IPS DF 19.7 (cell line): ENCODE measurements at places on chromosomes 2 and 18.

GRCh38 chr2:27191070-27191829 is 20.6 kb upstream of the ATRAID start:
- DNase-seq, result no peak

GRCh38 chr2:191789796-191790195 is 57.1 kb downstream of the CAVIN2 start:
- DNase-seq, result no peak

DNA sequence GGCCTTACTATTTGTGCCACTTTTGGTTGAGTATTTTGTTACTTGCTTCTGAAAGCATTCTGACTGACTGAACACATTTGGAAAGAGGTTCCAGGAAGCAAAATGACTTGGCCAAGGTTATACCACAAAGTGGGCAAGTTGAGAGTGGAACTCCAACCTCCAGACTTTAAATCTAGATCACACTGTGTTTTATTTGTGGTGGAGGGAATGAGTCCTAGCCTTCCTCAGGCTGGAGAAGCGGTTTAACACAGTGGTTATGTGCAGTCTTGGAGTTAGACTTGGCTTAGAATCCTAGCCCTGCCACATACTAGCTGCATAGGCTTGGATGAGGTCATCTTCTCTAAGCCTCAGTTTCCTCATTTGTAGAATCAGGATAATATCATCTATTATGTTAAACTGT is 33.4 kb downstream of the PLEKHM3 start:
- no peak for DNase-seq

GRCh38 chr2:105647731-105648130 is 97.0 kb upstream of the NCK2 start:
- no peak for DNase-seq

- DNase-seq, result no peak
Measured at GRCh38 chr2:134479696-134480330, 225.9 kb downstream of the MGAT5 start.

DNA sequence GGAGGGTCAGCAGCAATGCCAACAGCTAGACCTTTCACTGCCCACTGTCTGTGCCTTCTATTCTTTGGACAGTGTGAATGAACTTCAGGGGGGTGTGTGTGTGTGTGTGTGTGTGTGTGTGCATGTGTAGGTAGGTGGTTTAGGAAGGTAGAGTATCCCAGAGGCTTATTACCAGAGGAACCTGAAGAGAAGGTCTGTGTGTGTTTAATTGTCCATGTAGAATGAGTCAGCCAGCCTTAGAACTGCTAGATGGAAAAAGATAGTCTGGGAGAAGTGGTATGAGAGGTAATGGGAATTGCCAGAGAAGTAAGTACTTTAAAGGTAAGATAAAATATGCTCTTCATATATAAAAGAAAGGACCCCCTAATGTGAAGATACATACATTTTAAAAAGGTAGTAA is 522.2 kb downstream of the PIK3C3 start:
- DNase-seq, result no peak

DNA sequence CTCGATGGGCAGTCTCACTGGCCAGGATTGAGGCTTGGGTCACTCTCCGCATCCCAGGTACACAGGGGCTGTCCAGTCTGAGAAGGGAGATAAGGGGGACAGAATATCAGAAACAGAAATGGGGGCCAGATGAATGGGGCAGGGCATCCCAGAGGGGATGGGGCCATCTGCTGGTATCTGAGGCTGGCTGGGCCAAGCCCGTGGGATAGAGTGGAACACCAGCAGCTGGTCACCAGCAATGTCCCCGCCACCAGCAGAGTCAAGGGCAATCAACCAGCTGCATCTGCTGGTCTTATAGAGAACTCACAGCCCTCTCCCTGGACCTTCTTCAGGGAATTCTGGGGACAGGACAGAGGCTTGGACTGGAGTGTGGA is 128.8 kb upstream of the HAAO start:
- DNase-seq, result no peak

- DNase-seq, result no peak
Measured at GRCh38 chr2:207565736-207566500, 36.2 kb downstream of the CREB1 start.

GRCh38 chr2:49845021-49845420 is 690.7 kb upstream of the FSHR start:
- no peak for DNase-seq

DNA sequence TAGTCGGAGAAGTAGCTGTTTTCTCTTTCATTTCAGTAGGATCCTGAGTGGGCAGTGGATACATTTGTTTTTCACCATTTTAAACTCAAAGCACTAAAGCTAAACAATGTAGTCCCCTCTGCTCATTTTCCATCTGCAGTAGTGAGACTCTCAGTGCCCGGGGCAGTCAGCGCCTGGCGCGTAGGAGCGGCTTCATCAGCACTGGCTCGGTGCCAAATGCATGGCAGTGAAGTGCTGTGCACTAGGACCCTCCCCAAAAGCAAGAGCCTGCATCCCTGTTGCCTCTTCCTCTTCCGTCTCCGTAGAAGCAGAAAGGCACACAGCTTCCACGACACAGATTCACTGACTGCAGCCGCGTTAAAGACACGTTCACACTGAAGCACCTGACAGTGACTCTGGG is 19.0 kb upstream of the ESPNL start:
- no peak for DNase-seq

DNA sequence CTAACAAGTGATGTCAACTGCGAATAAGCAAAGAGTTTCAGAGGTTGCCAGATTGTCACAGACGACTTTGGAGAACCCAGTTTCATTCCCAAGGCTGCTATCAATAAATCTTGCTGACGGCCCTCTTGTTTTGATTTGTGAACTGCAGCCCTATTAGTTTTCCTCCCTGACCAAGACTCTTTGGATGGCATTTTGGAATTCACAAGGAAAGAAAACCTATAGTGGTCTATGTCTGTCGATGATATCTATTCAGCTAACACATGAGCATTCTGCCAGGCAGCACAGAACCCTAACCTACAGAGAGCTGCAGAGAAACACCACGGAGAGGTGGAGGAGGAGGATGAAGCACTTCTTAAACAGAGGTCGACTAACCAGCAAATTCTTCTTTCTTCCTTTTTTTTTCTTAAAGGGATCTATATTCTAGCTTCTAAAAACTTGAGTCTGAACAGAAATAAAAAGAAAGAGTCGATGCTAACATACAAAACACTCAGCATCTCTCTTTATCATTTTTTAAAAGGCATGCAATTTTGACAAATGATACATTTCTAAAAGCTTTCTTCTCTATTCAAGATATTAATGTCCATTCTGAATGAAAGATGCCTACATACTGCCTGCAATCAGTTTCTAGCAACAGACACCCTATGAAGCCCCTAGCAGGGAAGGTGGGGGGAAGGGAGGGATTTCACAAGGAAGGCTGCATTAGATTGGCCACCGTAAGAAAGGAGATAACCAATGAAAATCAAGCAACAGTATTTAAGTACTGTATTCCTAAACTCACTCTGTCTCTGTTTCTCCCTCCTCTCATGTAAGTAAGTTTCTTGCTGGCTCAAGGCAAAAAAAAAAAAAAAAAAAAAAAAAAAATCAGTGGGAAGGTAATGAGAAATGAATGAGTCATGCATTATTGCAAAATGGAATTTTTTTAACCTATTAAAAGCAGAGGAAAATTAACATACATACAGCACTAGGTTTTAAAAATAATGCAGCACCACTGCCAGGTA is 83.0 kb upstream of the CHRNA1 start:
- peak; percentile 64 for DNase-seq

- DNase-seq, result no peak
Measured at GRCh38 chr2:55001716-55002115, 48.5 kb downstream of the RTN4 start.

- no peak for DNase-seq
Measured at GRCh38 chr2:196413821-196414274, 225.7 kb upstream of the CCDC150 start.

DNA sequence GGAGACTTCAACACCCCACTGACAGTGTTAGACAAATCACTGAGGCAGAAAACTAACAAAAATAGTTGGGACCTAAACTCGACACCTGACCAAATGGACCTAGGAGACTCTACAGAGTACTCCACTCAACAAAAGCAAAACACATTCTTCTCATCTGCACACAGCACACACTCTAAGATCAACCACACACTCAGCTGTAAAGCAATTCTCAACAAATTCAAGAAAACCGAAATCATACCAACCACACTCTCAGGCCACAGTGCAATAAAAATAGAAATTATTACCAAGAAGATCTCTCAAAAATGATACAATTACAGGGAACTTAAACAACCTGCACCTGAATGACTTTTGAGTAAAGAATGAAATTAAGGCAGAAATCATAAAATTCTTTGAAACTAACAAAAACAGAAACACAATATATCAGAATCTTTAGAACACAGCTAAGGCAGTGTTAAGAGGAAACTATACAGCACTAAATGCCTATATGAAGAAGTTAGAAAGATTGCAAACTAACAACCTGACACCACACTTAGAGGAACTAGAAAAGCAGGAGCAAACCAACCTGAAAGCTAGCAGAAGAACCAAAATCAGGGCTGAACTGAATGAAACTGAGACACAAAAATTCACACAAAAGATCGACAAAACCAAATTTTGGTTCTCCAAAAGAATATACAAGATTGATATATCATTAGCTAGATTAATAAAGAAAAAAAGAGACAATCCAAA is 46.3 kb downstream of the RTTN start:
- DNase-seq, result no peak

GRCh38 chr18:57533006-57533867 is 53.3 kb downstream of the FECH start:
- peak; percentile 52 for DNase-seq

- DNase-seq, result no peak
Measured at GRCh38 chr2:190533968-190534309, 583 bp downstream of the NEMP2 start.

- no peak for DNase-seq
Measured at GRCh38 chr2:106140913-106141312, 53.2 kb downstream of the UXS1 start.

DNA sequence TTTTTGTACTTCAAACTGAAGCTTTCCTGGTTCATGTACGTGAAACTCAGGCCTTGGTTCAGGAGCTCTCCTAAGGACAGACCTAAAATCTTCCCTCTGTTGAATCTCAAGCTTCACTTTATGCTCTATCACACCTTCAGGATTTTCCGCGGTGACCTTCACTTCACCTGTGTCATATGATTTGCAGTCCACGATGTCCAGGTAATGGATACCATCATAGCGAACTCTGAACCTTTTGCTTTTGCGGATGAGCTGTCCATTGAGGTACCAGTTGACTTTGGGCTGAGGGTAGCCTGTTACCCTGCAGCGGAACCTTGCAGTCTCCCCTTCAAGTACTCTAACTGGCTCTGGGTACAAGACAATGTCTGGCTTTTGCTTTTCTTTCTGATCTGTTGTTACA is 31.2 kb downstream of the TTN start:
- DNase-seq, result no peak

DNA sequence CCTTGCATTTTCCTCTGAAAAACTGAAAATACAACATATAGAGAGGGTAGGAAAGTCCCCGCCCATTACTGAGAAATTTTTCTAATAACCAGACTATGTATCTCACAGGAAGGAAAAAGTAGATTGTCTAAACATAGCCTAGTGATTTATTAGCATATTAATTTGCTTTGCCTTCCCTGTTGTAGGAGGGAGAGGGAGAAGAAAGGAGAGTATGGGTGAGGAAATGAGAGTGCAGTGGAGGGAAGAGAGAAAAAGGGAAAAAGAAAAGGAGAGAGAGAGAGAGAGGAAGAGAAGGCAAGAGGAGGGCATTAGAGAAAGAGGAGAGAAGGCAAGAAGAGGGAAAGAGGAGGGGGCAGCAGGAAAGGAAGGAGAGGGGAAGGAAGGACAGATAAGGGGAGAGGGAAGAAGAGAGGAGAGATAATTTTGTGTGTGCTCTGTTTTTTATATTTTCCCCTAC is 3.6 kb upstream of the KYNU start:
- no peak for DNase-seq

DNA sequence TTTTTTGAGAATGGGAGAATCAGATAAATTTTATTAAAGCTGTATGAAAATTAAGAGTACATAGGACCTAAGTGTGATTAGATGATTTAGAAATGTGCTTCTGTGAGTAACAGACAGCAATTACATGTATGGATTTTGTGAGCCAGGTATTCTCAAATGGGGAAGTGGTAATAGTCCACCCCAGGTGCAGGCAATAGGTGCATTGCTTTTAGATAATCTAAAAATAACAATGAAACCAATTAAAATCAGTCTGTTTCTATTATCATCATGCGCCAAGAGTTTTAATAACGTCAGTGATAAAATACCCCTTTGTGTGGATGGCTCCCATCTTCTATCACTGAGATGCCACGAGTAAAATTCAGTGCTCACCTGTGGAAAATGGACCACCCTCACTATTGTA is 265.3 kb downstream of the RNF144A start:
- DNase-seq, result no peak

DNA sequence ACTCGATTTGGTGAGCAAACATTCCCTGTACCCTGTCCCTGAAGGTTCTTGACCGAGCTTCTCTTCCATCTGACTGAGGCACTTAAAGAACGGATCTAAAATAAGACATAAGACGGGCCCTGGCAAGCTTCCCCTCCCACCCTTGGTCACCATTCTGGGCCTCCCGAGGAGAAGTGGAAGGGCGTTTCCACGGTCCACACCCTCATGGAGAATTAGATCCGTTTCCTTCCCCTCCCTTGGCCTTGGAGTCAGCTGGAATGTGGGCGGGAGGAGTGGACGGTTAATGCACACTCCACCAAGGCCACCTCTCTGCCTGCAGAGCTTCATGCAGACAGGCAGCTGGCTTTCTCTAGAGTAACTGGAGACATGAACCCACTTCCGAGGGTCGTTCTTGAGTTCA is 257.3 kb upstream of the APCDD1 start:
- no peak for DNase-seq

GRCh38 chr2:143577489-143577888 is 448.3 kb downstream of the ARHGAP15 start:
- DNase-seq, result peak; percentile 20

GRCh38 chr2:222115296-222115695 is 183.5 kb downstream of the PAX3 start:
- DNase-seq, result no peak

GRCh38 chr2:174058026-174058425 is 92.9 kb upstream of the SP3 start:
- no peak for DNase-seq

GRCh38 chr2:210337159-210337558 is 22.2 kb upstream of the MYL1 start:
- no peak for DNase-seq

- no peak for DNase-seq
Measured at GRCh38 chr2:109264595-109265328, 135.8 kb downstream of the SH3RF3 start.

- no peak for DNase-seq
Measured at GRCh38 chr18:55069497-55069896, 110.2 kb upstream of the CCDC68 start.

GRCh38 chr2:41207578-41207977 is 755.7 kb upstream of the SLC8A1 start:
- no peak for DNase-seq

- DNase-seq, result no peak
Measured at GRCh38 chr2:37377187-37377532, 32.7 kb downstream of the QPCT start.

GRCh38 chr2:205686056-205686782 is 3.9 kb downstream of the NRP2 start:
- DNase-seq, result no peak

- DNase-seq, result no peak
Measured at GRCh38 chr18:75477900-75478299, 50.4 kb upstream of the SMIM21 start.

GRCh38 chr2:222752746-222753145 is 81.3 kb downstream of the MOGAT1 start:
- DNase-seq, result no peak
